ENCODE measurements at places on chromosomes 2 and 18. TPM values are rescaled to one million over a fixed set of nuclear protein-coding genes. Genes with fewer than 3 reads are reported as not detected.

DNA sequence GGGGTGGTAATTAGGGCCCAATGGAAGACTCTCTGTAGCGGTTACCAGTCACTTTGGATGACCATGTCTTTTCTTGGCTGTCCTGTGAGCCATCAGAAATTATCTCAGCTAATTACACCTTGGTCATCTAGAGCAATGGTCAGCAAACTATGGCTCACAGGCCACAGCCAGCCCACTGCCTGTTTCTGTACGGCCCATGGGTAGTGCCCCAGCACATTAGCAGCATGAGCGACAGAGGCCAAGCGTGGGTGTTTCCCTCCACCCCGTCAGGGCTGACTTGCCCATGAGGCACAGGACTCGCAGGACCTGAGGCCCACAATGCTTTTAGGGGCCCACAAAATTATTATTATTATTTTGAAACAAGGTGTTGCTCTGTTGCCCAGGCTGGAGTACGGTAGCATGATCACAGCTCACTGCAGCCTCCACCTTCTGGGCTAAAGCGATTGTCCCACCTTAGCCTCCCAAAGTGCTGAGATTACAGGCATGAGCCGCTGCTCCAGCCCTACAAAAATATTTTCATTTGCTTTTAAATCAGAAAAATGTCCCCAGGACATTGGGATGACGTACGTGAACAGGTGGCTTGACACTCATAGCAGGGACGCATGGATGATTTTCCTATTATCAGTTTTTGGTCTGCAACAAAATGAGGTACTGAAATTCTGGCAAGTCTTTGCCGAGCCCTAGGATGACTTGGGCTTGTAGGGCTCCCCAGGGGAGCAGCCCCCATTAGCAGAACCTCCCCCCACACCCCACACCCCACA is 29.3 kb upstream of the CEP68 start:
- no peak overlapping the region for H3K4me3 ChIP-seq
- peaks cover 2% of the 10 kb centered on the region for H3K27me3 ChIP-seq

GRCh38 chr2:215038421-215038820 is 100.0 kb downstream of the ABCA12 start:
- no peaks in the 10 kb centered on the region for H3K4me1 ChIP-seq
- H3K4me3 ChIP-seq = no peak overlapping the region
- H3K27ac ChIP-seq = no peak overlapping the region
- H3K27me3 ChIP-seq = no peaks in the 10 kb centered on the region

Gene SS18
- total RNA-seq = 94.6 TPM

Gene PREB
- total RNA-seq = 42.9 TPM

Gene SLC14A1
- total RNA-seq = 0.36 TPM
